Cardiac ventricle fibroblast (primary cell): ENCODE measurements at places on chromosomes 7 and 10. TPM values are rescaled to one million over a fixed set of nuclear protein-coding genes. Genes with fewer than 3 reads are reported as not detected.

The HOXA6 gene
- not detected in 2 replicates for total RNA-seq

The EPO gene
- total RNA-seq = not detected in 2 replicates

The BTBD16 gene
- total RNA-seq = not detected in 2 replicates

The FIGNL1 gene
- total RNA-seq = 4.3 and 6.1 TPM in 2 replicates

The SDK1 gene
- 0.44 and 0.62 TPM in 2 replicates for total RNA-seq

The HOXA4 gene
- total RNA-seq = not detected in 2 replicates

The OR6B1 gene
- total RNA-seq = not detected in 2 replicates

The SEMA4G gene
- total RNA-seq = 0.94 and 1.8 TPM in 2 replicates

The PON2 gene
- total RNA-seq = 43.3 and 53.4 TPM in 2 replicates

The SLC18A3 gene
- total RNA-seq = not detected in 2 replicates

The ZPBP gene
- not detected in 2 replicates for total RNA-seq

The WNT8B gene
- not detected in 2 replicates for total RNA-seq

The PRSS2 gene
- total RNA-seq = 1.00 TPM in 1 of 2 replicates, not detected in the other

The IGFBP3 gene
- total RNA-seq = 1,000 and 1,022 TPM in 2 replicates

The SPDYE1 gene
- not detected in 2 replicates for total RNA-seq

The DNAH11 gene
- not detected in 2 replicates for total RNA-seq

The FAM237B gene
- not detected in 2 replicates for total RNA-seq

The CTNNA3 gene
- total RNA-seq = not detected in 2 replicates

The ELAPOR2 gene
- 2.3 and 3.1 TPM in 2 replicates for total RNA-seq

The MYL7 gene
- total RNA-seq = not detected in 2 replicates

The TMEM130 gene
- 8.4 and 9.7 TPM in 2 replicates for total RNA-seq

The NUTM2D gene
- 5.3 and 6.0 TPM in 2 replicates for total RNA-seq

The C10orf120 gene
- not detected in 2 replicates for total RNA-seq

The ADCY1 gene
- 0.69 and 0.83 TPM in 2 replicates for total RNA-seq

The FBXL13 gene
- total RNA-seq = 1.00 and 4.4 TPM in 2 replicates

The HHEX gene
- 1.9 and 2.3 TPM in 2 replicates for total RNA-seq

The BAG3 gene
- 50.5 and 53.5 TPM in 2 replicates for total RNA-seq

The HEPACAM2 gene
- total RNA-seq = not detected in 2 replicates

The CYP26A1 gene
- not detected in 2 replicates for total RNA-seq

The ATP6V0A4 gene
- total RNA-seq = not detected in 2 replicates

The LRRC4 gene
- total RNA-seq = not detected in 2 replicates

The CRHR2 gene
- not detected in 2 replicates for total RNA-seq

The MORN4 gene
- total RNA-seq = 2.7 and 15.4 TPM in 2 replicates

The PAPSS2 gene
- total RNA-seq = 95.4 and 98.3 TPM in 2 replicates

The CCDC3 gene
- 0.39 and 0.81 TPM in 2 replicates for total RNA-seq

The CELF2 gene
- 14.2 and 17.1 TPM in 2 replicates for total RNA-seq

The SMIM30 gene
- total RNA-seq = 41.8 and 43.4 TPM in 2 replicates

The LIPN gene
- not detected in 2 replicates for total RNA-seq

The ERVW-1 gene
- not detected in 2 replicates for total RNA-seq

The DNAJB9 gene
- total RNA-seq = 46.1 and 58.1 TPM in 2 replicates

The CYP3A4 gene
- not detected in 2 replicates for total RNA-seq

The SEMA3E gene
- total RNA-seq = 0.15 and 0.25 TPM in 2 replicates

The BLNK gene
- not detected in 2 replicates for total RNA-seq

The ANKRD7 gene
- 0.44 TPM in 1 of 2 replicates, not detected in the other for total RNA-seq

The CTAGE15 gene
- not detected in 2 replicates for total RNA-seq

The PIK3AP1 gene
- total RNA-seq = not detected in 2 replicates

The IQCE gene
- 8.7 and 10.3 TPM in 2 replicates for total RNA-seq

The DPP6 gene
- 0.06 TPM in 1 of 2 replicates, not detected in the other for total RNA-seq

The ZDHHC4 gene
- 29.9 and 33.5 TPM in 2 replicates for total RNA-seq

The AOAH gene
- not detected in 2 replicates for total RNA-seq

The CTAGE6 gene
- total RNA-seq = 0.05 TPM in 1 of 2 replicates, not detected in the other

The NEUROD6 gene
- total RNA-seq = not detected in 2 replicates

The ENTPD1 gene
- total RNA-seq = 0.49 and 0.75 TPM in 2 replicates
